ENCODE measurements at places on chromosomes 7 and 10.

- DNase-seq: no peak
Observed at GRCh38 chr7:107267138-107267537, 98.3 kb downstream of the HBP1 start.

GRCh38 chr7:46257761-46258448, 336.8 kb upstream of the IGFBP3 start:
- no peak for DNase-seq

GRCh38 chr10:35819736-35820135, 177.6 kb upstream of the FZD8 start:
- DNase-seq: no peak

DNA sequence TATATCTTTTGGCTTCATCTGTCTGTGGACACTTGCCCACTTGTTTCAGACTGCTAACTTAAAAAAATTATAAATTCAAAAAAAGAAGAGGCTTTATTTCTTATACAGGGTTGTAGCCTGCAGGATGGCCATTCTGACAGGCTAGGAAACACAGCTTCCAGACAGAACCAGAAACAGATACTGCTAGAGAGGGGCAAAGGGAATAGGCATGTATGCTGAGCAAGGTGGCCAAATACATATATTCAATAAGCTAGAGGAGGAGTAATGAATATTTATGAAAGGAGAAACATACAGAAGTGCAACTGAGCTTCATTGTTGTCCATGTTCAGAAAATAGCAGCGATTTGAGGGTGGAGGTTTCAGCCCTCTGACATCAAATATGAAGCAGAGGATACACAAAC, 22.0 kb upstream of the MAGI2 start:
- no peak for DNase-seq

DNA sequence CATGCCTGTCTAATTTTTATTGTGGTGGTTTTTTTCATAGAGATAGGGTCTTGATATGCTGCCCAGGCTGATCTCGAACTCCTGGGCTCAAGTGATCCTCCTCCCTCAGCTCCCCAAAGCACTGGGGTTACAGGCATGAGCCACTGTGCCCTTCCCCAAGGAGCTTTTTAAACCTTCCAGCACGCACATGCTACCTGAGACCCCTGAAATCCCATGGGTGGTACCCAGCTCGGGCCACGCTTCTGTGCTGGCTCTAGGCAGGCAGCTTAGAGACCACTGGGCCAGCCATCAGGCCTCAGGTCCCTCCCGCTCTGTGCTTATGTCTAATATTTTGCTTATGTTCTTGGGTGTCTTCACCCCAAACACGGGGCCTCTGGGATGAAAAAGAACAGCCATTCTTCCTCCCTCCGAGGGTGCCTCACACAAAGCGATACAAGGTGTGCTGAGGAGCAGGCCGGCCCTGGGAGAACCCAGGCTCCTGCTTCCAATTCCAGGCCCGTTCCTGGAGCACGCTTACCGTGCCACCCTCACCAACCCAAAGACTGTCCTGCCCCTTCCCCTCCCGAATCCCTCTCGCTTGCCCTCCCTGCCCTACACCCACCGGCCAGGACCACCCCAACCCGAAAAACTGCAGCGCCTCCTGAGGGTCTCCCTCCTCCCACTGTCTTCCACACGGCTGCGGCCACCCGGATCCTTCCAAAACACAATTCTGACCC, 10.9 kb downstream of the SPOCK2 start:
- no peak for DNase-seq

DNA sequence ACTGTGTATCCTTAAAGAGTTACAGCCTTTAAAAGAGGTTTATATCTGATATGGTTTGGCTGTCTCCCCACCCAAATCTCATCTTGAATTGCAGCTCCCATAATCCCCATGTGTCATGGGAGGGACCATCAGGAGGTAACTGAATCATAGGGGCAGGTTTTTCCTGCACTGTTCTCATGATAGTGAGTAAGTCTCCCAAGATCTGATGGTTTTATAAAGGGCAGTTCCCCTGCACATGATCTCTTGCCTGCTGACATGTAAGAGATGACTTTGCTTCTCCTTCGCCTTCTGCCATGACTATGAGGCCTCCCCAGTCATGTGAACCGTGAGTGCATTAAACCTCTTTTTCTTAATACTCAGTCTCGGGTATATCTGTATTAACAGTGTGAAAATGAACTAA, 9.7 kb downstream of the RTKN2 start:
- DNase-seq: no peak
